ENCODE measurements at places on chromosomes 1 and 21.

GRCh38 chr1:63886340-63886739, 112.5 kb downstream of the ROR1 start:
- no peak for ATAC-seq

DNA sequence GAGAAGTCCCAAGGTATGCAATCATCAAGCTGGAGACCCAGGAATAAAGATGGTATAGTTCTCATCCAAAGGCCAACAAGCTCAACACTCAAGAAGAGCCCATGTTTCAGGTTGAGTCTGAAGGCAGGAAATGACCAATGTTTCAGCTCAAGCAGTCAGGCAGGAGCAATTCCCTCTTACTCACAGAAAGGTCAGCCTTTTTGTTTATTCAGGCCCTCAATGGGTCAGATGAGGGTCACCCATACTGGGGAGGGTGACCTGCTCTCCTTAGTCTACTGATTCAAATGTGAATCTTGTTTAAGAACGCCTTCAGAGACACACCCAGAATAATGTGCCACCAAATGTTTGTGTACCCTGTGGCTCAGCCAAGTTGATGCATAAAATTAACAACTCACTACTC, 262.4 kb downstream of the USP25 start:
- no peak for ATAC-seq

DNA sequence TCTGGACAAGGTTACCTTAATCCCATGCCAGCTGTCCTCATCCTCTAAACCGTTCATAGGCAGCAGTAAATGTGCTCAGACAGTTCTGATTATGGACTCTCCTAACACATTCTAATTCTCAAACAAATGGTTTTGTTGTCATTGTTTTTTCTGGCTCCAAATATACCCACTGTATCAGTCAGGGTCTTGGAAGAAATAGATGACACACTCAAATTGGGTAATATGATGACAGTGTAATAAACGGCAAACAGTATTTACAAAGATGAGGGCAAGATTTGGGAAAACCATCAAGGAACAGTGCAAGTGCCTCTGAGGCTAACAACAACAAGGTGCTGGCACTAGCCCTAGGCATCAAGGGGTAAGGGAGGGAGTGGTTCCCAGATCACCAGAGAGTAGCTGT, 4.3 kb upstream of the CDC20 start:
- ATAC-seq: no peak

DNA sequence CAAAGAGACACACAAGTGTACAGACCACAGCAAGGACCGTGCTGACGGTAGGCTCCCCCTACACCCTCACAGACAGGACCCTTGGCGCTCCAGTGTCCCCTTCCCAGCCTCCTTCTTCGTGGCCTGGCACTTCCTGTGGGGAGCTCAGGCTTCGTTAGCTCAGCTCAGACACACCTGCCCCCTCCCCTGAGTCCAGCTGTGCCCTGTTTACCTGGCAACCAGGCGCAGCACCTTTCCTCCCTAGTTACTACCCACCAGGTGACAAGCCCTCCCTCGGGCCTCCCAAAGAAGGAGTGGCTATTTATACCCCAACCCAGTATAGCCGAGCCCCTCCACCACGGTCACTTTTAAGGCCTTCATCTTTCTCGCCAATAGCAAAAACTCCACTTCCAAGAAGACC, 4.7 kb downstream of the CELF3 start:
- ATAC-seq: no peak

DNA sequence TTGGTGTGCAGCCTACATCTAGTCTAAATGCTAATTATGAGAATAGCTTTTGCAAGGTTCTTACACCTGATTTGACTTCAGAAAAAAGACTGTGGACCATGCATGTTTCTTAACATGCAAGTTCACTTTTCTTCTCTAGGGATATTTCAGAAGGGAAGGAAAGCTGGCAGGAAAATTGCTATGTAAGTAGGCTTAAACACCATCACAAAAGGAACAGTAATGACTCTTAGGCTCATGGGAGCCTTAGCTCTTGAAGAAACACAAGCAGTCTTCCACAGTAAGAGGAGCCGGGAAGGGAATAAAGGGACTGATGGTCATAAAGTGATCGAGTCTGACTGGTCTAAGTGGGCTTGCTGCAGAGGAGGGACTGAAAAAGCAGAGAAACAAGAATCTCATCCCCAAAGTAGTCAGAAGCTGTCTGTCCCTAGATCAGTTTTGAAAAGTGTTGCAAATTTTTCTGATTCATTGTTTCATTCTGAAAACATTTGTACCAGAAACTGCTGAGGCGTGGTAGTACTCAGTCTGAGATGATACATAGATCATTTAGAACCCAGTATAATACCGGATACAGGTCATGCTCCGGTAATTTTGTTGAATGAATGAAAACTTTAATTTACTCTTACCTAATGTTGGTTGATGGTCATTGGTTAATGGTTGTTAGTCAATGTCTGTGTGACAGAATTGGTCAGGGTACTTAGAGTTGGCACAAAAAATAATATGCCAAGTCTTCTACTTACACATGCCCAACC, 40.9 kb downstream of the SMYD2 start:
- ATAC-seq: no peak

DNA sequence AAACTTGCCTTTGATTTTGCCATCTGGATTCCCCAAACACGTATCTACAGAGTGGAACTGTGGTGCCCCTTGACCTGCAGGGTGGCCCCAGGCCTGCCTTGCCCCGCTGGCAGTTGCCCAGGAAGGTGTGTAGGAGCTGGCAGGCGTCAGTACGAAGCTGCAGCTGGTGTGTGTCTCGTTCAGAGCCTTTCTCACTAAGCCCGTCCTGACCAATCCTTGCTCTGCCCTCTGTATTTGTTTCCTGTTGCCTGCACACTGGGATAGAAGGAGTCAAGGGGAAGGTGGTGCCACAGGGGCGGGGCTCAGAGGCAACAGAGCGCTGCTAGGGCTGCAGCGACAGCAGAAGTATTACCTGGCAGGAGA, 5.2 kb upstream of the VSIG8 start:
- peak; percentile 63 for ATAC-seq

- ATAC-seq: no peak
These were observed 12.1 kb downstream of the PRKACB start for GRCh38 chr1:84156210-84156621.

DNA sequence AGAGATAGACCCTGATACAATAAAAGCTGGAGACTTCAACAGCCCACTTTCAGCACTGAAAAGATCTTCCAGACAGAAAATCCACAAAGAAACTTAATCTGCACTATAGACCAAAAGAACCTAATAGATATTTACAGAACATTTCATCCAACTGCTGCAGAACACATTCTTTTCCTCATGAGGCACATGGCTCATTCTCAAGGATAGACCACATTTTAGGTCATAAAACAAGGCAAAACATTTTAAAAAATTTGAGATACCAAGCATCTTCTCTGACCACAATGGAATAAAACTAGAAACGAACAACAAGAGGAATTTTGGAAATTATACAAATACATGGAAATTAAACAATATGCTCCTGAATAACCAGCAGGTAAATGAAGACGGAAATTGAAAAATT, 15.0 kb upstream of the IL20 start:
- no peak for ATAC-seq

- no peak for ATAC-seq
These were observed 13.4 kb downstream of the MIXL1 start for GRCh38 chr1:226236826-226237225.

DNA sequence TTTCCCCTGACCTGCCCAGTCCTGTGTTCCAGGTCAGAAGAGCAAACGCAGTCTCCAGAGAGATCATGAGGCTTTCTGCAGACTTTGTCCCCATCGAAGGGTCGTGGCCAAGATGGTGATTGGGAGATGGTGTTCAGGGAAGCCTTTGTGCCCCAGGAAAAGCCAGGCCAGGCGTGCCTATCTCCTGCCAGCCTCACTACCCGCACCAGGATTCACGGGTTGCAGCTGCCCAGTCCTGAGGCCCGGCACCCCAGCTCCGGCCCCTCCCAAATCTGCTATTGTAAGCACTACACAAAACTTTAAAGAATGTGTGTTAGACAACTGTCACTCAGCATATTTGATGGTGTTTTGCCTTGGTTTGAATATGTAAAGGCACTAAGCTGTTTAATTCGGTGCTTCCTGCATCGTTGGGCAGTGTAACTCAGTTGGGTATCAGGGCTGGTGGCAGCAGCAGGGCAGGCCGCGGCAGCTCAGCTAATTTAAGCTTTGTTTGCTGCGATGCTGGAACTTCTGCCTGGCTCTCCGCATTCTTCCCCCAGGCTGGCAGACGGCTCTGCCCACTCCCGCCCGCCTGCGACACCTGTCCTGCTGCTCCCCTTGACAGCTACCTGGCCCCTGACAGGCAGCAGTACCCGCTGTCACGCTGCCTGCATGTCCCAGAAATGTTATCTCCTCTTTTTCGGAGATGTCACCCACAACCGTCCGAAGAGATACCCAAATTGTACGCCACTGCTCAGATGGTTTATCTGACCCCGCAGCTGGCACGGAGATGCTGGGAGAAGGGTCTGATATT, 209.0 kb upstream of the VAMP3 start:
- ATAC-seq: no peak

DNA sequence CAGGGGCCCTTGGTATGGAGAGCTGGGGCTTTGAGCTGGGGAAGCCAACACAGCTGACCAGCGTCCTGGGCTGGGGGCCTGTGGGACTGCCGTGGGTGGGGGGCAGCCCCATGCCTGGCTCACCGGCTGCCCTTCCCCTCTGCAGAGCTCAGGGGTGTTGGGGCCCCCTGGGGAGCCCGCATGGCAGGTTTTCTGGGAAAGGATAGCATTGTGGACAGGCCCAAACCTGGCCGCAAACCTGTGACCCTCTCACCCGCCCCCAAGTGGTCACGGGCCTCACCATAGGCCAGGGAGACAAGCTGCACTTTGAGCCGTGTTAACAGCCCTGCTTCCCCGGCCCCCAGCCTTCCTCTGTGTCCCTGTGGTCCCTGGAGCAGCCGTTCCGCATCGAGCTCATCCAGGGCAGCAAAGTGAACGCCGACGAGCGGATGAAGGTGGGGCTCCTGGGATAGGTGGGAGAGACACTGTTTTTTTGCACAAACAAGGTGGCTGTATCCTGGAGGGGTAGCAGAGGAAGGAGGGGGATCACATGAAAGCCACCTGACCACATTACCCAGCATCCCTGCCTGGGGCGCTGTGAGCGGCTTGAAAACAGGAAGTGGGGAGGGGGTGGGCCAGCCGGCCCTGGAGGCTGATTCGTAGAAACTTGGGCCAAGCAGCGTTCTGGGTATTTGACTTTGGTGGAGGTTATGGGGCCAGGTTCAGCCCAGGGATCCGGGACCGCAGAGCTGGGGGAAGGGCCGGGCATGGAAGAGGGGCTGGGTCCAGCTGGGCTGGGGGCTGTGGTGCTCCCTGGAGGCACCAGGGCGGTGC, 65.9 kb downstream of the PIK3CD start:
- ATAC-seq: peak; percentile 29

- peak; percentile 42 for ATAC-seq
These were observed 9.4 kb downstream of the TPM3 start for GRCh38 chr1:154182344-154183045.

DNA sequence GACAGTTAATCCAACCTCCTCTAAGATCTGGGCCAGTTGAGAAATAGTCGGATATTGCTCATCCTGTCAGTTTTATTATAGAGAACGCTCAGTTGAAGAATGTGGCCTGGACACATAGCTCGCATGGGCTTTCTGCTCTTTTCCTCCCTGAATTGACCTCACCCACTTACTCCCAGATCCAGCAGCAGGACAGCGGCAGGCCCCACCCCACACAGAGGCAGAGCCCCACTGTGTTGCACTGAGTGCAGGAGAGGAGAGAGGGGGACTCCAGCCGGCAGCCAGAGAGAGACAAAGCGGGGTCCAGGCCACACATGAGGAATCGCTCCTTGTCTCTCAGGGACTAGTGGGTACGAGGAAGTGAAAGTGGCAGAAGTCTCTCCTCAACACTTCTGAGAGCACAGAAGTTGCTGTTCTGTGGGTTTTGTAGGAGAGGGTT, 78.6 kb downstream of the LAMC1 start:
- peak; percentile 31 for ATAC-seq

DNA sequence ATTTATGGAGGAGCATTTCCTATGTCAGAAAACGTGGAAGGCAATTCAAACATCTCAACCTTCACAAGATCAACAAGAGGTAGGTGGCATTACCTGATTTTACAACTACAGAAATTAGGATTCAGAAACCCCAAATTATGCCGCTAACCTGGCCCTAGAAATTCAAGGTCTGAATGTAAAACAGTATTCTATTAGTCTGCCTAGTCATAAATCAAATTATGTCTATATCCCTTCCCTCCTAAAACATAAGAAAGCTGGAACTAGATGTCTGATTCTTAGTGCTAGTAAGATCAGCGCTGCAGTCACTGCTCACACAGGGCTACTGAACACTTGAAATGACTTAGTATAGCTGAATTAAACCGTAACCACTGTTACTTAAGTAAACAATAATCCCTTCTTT, 1.4 kb downstream of the TOMM20 start:
- no peak for ATAC-seq

- ATAC-seq: peak; percentile 35
These were observed 141.8 kb upstream of the AJAP1 start for GRCh38 chr1:4512636-4513035.

DNA sequence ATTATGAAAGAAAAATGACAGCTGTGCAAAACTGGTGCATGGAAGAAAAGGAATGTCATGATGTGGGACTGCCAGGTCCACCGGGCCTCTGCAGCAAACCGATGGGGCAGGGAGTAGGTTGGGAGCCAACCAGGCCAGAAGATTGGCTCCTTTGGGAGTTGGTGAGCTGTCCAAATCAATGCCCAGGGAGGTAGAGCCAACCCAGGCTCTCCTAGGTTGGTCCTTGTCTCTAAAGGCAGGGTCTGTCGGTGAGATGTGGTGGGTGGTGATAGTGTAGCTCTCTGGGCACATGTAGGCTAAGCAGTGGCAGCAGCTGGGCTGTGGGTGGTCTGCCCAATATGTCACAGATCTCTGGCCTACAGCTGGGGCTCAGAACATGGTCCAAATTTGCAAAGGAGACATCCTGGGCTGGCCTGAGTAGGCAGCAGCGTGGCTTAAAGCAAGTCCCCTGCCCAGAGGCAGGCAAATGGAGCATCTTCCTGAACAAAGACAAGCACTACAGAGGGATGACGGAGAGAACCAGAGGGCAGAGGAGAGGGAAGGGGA, 61.2 kb upstream of the PRDX6 start:
- ATAC-seq: no peak

GRCh38 chr1:94327001-94327690, 89.8 kb upstream of the ARHGAP29 start:
- no peak for ATAC-seq

DNA sequence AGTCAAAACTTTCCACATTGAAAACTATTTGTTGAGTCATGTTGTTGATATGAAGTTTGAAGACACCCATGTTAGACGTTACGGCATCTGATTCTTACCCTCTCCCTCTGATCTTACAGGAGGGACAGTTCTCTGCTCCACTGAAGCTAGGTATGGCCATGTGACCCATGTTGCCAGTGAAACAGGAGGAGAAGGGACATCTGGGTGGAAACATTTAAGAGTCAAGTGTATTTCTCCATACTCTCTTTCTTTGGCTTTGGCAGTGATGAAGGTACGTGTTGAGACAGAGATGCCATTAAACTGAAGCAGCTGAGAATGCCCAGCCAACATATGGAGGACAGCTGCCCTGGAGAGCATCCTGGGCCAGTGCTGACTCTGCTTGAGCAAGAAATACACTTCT, 198.4 kb upstream of the PTGFR start:
- ATAC-seq: peak; percentile 67

Data from gastroesophageal sphincter (tissue), 4 donors.